ENCODE measurements at places on chromosomes 3 and 15.

DNA sequence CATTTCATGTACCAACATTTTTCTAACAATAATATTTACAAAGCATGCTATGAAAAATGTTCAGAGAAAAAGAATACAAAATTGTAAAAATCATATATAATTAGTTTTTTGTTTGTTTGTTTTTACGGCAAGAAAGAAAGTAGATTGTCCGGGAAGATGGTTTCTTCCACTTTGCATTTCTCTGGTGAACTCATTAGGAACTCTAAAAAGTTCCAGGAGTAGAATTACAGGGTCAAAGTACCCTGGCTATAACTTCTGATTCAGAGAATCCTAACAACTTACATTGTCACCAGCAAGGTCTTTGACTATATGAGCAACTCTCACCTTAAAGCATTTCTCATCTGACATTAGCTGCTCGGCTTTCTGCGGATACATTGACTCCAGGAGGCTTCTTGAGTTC, 196.7 kb downstream of the PDE8A start:
- no peak for DNase-seq

- peak; percentile 80 for DNase-seq
Measured at GRCh38 chr3:138914870-138915502, 32.0 kb downstream of the FOXL2 start.

DNA sequence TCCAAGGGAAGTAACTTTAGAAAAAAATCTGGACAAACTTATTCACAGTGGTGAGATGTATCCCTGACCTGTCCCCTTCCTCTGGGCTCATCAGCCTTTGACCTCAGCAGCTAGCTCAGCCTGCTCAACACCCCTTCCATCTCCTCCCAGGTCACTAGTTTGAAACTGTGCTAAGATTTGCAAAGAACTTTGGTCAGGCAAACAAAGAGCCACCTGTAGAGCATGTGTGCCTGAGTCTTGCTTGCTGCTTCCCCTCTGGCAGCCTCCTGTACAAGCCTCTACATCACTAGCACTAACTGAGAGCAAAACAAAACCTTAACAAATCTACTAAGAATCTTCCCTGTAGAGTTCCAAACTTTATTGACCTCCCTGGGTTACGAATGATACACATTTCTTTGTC, 43.9 kb downstream of the NR1I2 start:
- DNase-seq = no peak

- DNase-seq = no peak
Measured at GRCh38 chr15:88142121-88142520, 114.4 kb downstream of the NTRK3 start.

DNA sequence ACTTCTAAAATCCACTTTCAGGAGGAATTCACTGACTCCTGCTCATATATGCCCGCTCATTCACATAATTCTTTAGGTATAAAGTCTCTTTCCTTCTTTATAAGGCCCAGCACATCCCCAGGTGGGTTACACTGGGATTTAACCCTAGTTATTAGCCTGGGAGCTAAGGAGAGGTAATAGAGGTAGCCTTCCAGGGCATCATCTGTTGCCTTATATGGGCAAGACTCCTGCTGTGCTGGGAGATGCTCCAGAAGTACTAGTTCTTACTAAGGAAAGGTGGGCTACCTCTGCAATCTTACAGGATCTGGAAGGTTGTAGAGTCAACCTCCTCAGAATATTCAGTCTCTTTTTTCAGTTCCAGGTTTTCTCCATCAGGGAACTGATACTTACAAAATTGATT, 13.1 kb upstream of the IFT57 start:
- no peak for DNase-seq

DNA sequence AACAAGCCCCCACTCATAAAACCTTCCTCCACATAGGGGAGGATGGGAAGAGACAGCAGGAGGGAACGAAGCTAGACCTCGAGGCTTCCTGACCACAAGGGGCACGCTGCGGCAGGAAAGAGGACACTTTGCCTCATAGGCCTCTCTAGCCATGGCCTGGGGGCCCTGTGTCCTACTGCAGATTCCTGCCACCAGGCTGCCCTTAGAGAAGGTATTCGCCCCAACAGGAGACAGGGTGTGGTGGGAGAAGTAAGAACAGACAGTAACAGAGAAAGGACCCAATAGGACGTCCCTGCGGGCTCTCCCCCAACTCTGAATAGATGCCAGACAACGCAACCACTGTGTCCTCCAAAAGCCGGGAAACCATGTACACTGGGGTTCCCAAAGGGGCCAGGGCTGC, 36.8 kb downstream of the ADCY5 start:
- no peak for DNase-seq

- no peak for DNase-seq
Measured at GRCh38 chr15:61752001-61752400, 308.2 kb downstream of the VPS13C start.
